HFF-Myc (cell line): ENCODE measurements at places on chromosomes 2 and 18.
A peak's percentile ranks its signal among the peaks of the same experiment; 100 is the strongest.

GRCh38 chr2:36394804-36395203 is 39.2 kb downstream of the CRIM1 start:
- no peak for DNase-seq

- DNase-seq, result no peak
Observed at GRCh38 chr2:75222527-75222926, 23.2 kb upstream of the TACR1 start.

DNA sequence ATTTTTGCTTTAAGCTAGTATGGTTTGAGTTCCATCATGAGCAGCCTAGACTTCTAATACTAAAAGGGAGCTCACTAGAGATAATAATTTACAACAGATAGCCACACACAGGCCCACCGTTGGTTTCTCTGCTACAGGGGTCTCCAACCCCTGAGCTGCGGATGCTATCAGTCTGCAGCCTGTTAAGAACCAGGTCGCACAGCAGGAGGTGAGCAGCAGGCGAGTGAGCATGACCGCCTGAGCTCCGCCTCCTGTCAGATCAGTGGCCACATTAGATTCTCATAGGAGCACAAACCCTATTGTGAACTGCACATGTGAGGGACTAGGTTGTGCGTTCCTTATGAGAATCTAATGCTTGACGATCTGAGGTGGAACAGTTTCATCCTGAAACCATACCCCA is 150.6 kb downstream of the HRH4 start:
- DNase-seq, result no peak

GRCh38 chr2:62084801-62085200 is 111.1 kb upstream of the B3GNT2 start:
- no peak for DNase-seq

DNA sequence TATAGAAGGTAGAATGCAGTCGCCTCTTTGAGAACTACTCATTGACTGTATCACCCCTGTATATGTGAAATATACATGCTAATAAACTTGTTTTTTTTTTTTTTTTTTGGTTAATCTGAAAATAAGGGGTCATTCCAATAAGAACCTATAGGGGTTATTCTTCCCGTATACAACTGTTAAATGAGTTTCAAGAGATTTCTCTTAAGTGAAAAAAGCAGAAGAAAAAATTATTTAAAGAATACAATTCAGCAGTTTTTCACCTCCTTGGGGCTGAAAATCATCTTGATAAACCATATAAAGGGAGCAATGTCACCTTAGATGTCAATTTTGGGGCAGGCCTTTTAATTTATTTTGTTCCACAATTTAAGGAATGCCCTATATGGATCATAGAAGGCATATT is 66.5 kb downstream of the SEPTIN10 start:
- no peak for DNase-seq

- no peak for DNase-seq
Observed at GRCh38 chr2:36634981-36635597, 37.1 kb upstream of the FEZ2 start.

- DNase-seq, result no peak
Observed at GRCh38 chr18:10898417-10898974, 250.9 kb downstream of the PIEZO2 start.

- no peak for DNase-seq
Observed at GRCh38 chr2:237393523-237393922, 20.4 kb downstream of the COL6A3 start.

- DNase-seq, result no peak
Observed at GRCh38 chr2:15560140-15560987, 770 bp downstream of the NBAS start.

DNA sequence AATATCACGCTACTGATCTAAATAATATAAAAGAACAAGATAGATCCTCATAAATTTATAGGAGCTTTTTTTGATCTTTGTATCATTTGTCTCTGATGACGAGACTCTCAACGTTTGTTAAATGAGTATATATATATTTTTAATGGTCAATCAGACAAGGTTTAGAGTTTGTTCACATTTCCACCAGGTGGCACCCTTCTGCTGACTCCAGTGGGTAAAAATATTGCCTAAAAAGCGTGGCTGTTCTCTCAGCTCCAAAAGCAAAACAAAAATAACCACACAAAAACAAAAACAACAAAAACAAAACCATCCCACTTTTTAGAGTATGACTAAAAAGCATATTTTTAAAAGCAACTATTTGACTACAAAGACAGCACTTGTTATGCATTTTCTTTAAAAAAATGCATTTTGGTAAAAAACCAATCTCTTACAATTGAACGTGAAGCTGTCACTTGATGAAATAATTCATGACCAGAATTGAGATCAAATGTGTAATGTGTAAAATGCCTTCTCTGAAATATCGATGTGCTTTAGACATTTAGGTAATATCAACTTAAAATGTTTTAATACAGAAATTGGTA is 723.2 kb downstream of the DPP10 start:
- DNase-seq, result no peak

- DNase-seq, result no peak
Observed at GRCh38 chr2:176080540-176081375, 3.0 kb downstream of the EVX2 start.

GRCh38 chr2:102094917-102095316 is 47.6 kb upstream of the IL1R1 start:
- DNase-seq, result peak; percentile 95

DNA sequence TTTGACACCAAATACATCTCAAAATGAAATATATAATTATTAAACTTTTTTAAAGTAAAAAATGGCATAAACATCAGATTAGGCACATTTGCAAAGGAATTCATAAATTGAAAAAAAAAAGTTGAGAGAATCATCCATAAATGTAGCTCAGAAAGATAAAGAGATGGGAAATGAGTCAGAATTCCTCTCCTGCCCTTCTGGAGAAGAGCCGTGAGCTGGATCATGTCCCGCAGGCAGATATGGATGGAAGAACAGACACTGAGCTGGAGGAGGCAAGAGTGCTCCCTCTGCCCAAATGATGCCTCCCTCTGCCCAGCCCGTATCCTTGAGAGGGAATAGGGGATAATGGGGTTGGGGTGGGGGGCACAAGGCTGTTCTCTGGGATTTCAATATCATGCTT is 190.9 kb downstream of the TFCP2L1 start:
- no peak for DNase-seq

DNA sequence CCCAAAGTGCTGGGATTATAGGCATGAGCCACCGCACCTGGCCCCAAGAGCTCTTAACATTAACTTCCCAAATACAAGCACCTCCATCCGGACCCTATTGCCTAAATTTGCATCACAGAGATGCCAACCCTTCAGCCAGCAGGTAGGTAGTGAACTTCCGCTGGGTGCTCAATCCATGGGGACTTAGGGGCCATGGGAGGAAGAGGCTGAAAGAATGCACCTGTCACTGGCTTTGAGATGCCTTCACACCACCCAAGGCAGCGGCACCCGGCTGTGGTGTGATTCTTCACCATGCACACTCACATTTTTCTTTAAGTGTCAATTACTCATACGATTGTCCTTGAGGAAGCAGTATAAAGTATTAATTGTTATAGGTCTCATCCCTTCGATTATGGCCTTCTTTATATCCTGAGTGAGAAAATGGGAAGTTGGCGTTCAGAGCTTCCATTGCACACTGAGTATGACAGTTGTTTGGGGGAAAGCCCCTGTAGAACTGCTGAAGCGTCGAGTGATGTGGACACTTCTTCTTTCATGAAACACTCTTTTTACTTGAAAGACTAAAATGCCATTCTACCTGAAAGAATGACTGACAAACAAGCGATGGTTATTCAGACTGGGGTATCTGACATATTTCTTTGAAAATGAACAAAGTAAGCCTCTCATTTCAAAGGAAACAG is 51.8 kb upstream of the BIN1 start:
- DNase-seq, result no peak

DNA sequence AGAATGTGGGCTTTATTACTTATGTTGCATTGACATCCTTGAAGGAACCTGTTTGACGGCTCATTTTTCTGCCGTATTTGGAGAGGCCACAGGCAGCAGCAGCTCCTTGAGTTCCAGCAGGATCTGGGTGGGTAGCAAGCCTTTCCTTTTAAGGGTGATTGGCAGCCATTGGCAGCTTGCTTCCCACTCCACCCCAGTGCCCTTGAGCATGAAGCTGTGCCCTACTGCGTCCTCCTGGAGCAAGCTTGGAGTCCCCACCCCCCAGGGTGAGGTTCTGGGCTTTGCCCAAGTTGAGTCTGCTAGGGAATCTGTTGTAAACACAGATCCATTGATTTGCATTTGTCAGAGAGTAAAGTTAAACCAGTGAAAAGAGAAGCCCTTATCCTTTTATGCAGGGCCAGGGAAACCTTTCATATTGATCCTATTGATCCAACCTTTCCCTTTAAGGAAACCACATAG is 9.2 kb downstream of the ONECUT2 start:
- DNase-seq, result no peak

DNA sequence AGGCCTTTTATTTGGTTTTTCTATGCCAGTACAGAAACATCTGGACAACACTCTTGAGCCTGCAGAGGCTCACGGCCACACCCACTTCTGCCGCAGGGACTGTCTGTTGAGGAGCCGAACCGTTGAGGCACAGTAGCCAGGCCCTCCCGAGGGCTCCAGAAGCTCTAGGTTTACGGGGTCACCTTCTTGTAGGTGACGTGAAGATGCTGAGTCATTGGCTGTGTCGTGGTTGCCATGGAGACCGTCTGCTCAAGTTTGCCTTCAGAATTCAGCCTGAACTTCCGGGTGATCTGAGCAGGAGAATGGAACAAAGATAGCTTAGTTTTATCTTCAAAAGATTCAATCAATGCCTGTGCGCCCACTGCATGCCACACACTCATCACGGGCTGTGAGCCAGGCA is 25.9 kb downstream of the BOK start:
- DNase-seq, result peak; percentile 85

GRCh38 chr2:200748779-200749178 is 62.9 kb upstream of the BZW1 start:
- DNase-seq, result no peak

GRCh38 chr2:8312861-8313830 is 368.7 kb upstream of the ID2 start:
- DNase-seq, result no peak
